ENCODE measurements at places on chromosomes 7 and 10.

- no peak for DNase-seq
These were observed 64.5 kb upstream of the ANKRD1 start for GRCh38 chr10:90985321-90985933.

DNA sequence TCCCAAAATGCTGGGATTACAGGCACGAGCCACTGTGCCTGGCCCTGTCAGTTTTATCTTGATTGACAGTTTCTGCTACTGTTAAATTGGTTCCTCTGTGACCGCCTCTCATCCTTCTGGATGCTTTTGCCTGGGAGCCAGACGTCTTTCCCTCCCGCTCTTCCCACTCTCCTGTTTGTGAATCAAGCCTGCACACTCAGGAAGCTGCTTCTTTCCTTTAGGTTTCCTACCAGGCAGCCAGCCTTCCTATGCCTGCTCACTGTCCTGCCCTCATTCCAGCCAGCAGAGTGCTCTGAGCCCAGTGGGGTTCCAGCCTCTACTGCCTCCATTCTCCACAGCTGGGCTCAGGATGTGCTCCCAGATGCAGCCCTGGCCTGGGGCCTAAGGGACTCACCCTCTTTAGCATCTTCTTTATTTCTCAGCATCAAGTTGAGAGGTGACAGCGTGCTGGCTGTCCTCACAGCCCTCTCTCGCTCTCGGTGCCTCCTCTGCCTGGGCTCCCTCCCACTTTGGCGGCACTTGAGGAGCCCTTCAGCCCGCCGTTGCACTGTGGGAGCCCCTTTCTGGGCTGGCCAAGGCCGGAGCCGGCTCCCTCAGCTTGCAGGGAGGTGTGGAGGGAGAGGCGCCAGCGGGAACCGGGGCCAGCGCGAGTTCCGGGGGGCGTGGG lies 5.1 kb downstream of the SH2D4B start:
- no peak for DNase-seq

- no peak for DNase-seq
These were observed 432.0 kb downstream of the PCDH15 start for GRCh38 chr10:54368984-54369383.

- no peak for DNase-seq
These were observed 1.2 kb downstream of the RBM33 start for GRCh38 chr7:155645662-155646061.

GRCh38 chr7:148799893-148800555 lies 84.1 kb downstream of the EZH2 start:
- DNase-seq, result no peak

- no peak for DNase-seq
These were observed 41.3 kb upstream of the OPN4 start for GRCh38 chr10:86613096-86613495.

GRCh38 chr7:125927556-125927955 lies 997.9 kb upstream of the POT1 start:
- no peak for DNase-seq

DNA sequence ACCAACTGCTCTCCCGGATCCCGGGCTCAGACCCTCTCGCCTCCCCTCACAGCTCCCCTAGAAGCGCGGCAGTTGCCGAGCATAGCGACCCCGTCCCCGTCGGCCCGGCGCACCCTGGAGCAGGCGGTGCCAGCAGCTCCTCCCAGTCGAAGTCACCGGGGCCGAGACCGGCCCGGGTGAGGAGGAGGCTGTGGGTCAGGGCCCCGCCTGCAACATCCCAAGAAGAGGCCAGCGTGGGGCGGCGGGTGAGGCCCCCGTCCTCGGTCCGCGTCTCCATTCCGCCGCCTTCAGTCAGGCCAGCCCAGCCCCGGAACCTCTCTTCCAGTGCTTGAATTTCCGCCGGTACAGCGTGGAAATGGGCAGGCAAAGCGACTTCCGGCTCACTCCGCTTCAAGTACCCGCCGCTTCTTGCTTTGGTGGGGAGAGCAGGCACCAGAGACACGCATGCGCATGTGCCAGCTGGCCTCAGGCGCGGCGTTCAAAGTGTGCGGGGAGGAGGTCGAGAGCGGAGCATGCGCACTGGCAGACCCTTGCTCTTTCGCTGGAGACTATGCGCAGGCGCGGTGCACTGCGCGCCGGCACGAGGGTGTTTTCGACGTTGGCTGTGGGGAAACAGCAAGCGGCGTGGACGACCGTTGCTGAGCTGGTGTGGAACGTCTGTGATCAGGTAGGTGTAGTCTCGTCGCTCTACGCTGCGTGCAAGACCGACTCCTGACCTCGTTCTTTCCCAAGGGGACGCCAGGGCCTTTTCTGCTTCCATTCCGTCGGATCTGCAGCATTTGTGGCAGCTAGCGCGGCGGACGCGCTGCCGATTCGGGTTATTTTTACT lies at the start of gene C10orf88:
C10orf88 (minus strand) TSS at position 326 of the 829 bp plus-strand sequence; CDS start at position 277, 49 bp downstream.
- peak; percentile 99 for DNase-seq

- no peak for DNase-seq
These were observed 138.8 kb downstream of the ZEB1 start for GRCh38 chr10:31457858-31458257.
